ENCODE measurements at places on chromosomes 16 and 17. TPM values are rescaled to one million over a fixed set of nuclear protein-coding genes. Genes with fewer than 3 reads are reported as not detected.
A peak's percentile ranks its signal among the peaks of the same experiment; 100 is the strongest.

- DNase-seq, result peak; percentile 92
These were observed 26.6 kb downstream of the MRC2 start for GRCh38 chr17:62653826-62654761.

DNA sequence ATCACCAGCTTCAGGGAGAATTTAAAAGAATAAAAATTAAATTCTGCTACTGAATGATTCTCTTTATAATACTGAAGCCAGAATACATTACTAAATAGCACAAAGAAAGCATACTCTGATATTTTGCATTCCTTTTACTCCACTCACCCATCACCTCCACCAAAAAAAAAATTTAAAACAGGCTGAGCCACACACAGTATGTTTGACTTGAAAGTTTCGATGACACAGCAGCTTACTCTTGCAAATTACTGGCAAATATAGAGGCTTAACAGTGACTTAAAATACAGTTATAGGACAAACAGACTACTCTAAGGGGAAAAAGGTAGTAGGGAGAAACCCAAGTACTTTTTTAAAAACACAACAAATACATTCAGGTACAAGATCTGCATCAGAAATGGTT lies 39.2 kb downstream of the GPATCH8 start:
- DNase-seq, result no peak

Gene CSNK1D
- 54.4 TPM for total RNA-seq

Gene MYH8
- not detected for total RNA-seq

Gene PLXDC1
- 14.1 TPM for total RNA-seq

DNA sequence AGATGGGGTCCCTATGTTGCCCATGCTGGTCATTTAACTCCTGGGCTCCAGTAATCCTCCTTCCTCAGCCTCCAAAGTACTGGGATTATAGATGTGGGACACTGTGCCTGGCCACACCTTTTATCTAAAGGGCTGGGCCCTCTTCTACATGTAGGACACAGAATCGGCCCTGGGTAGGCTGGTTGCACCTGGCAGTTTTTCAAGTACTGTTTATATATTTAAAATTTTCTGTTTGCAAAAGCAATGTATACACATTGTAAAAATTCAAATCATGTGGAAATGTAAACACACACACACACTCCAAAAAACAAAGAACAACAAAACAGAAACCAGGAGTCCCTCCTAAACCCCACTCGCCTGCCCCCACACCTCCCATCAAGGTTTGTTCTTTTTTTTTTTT lies 28.1 kb upstream of the SIAH1 start:
- DNase-seq, result no peak

DNA sequence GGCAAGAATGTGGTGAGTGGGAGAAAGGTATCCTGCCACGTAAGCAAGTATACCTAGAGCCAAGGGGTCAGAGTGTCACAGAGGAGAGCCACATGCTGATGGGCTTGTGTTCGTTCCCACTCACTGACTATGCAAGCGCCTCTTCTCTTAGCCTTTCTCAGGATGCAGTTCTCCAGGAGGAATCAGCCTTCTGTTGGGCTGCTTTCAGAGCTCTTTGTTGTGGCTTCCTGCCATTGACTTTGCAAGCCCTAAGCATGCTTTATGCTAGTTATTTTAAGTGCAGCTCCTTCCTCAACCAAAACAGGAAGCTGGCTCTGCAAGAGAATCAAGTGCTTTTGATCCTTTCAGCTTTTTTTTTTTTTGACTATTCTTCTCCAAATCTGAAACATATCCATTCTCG lies 66.6 kb downstream of the SIAH1 start:
- no peak for DNase-seq

Gene NSRP1
- total RNA-seq, result 17.2 TPM

- DNase-seq, result no peak
These were observed 82.5 kb downstream of the OR1D5 start for GRCh38 chr17:2980904-2981246.

Gene TAT
- 0.13 TPM for total RNA-seq

- no peak for DNase-seq
These were observed 77.7 kb upstream of the EEF2KMT start for GRCh38 chr16:5175266-5175665.

DNA sequence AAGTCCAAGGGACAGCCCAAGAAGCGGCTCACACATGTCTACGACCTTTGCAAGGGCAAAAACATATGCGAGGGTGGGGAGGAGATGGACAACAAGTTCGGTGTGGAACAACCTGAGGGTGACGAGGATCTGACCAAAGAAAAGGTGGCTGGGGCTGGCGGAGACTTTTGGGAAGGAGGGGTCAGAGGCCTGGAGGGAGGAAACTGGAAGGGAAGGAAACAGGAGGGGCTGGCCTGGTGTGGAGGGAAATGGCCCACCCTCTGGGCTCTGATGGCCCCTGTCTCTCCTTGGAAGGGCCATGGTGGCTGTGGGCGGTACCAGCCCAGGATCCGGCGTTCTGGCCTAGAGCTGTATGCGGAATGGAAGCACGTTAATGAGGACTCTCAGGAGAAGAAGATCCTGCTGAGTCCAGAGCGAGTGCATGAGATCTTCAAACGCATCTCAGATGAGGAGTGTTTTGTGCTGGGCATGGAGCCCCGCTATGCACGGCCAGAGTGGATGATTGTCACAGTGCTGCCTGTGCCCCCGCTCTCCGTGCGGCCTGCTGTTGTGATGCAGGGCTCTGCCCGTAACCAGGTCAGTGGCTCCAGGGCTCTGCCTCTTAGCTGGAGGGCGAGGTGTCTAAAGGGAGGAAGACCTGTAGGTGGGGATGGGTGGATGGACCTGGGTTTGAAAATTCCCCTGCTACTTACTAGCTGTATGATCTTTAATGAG lies 12.5 kb downstream of the POLR2A start:
- no peak for DNase-seq

DNA sequence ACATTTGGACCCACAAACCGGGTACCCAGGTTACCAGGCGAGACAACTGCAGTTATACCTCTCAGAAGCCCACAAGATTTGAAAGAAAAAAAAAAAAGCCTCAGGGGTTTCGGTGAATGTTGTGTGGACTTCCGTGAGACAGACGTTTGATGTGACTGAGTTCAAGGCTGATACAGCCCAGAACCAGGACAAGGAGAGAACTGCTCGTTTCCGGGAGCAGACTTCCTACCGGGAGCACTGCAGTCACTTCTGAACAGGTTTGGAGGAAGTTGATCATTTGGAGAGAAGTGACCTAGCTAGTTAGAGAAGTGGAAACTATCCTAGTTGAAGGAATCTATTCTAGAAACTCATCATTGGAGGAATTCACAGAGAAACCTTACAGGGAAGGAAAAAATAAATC lies 847 bp downstream of the CKLF start:
- DNase-seq, result no peak

- DNase-seq, result no peak
These were observed 33.9 kb upstream of the ZNF423 start for GRCh38 chr16:49889725-49890397.

DNA sequence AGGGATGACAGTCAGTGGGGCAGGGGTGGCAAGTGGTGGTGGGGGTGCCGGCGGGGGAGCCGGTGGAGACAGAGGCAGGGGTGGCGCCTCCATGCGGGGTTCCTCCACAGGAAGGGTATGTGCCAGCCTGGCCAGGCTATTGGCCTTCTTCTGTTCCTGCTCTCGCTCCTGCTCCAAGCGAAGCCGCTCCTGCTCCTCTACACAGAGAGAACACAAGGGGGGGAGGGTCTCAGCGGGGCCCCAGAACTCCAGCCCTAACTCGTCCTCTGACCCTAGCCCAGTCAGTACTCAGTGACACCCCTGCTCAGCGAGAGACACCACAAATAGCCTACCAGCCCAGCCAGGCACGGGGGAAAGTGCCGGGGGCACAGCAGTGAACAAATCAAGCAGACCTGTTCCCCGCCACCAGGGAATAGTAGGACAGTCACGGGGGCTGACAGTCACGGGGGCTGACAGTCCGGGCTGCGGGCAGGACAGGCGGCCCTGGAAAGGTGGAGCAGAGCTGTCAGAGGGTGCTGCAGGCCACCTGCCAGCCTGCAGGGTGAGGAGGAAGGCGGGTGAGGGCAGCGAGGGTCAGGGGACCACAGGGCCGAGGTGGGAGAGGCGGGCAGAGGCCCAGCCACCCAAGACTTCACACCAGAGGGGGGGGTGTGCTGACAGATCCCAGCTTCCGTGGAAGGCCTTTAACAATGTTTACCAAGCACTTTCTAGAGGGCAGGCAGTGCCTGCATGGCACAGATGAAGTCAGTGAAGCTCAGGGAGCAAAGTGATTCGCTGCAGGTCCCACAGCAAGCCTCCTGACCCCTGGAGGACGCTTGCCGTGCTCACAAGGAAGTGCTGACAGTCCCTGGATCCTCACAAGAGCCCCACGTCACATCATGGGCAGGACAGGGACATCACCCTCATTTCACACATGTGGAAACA lies 5.3 kb downstream of the MNT start:
- DNase-seq, result peak; percentile 56

Gene TMEM114
- total RNA-seq, result not detected

GRCh38 chr17:57861000-57861789 lies 11.4 kb upstream of the MRPS23 start:
- peak; percentile 76 for DNase-seq

GRCh38 chr17:35256629-35257028 lies 13.8 kb downstream of the SLFN5 start:
- DNase-seq, result no peak

DNA sequence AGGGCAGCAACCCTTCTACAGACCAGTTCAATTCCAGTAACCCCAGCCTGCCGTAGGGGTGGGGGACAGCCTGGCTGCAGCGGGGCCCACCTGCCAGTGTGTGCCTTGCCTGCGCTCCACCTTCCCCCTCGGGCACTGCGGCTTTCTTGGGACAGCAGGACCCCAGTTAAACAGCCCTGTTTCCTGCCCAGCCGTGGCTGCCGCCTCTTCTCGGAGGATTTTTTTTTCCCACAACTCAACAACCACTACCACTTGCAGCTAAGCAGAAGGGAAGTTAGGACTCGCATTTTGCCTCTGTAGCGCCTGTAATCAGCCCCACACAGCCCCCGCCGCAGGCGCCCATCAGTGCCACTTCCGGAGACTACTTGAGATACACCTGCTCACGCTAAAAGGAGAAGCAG lies 76.1 kb downstream of the RAI1 start:
- no peak for DNase-seq

- DNase-seq, result no peak
These were observed 3.2 kb upstream of the C16orf46 start for GRCh38 chr16:81080233-81080632.

Measured in Right ventricle myocardium superior (tissue), 1 donor.